Stimulated activated effector memory CD8-positive, alpha-beta T cell treated with anti-CD3 and anti-CD28 coated beads, Interleukin-12 subunit alpha, Interleukin-12 subunit beta, amount 100 ng/mL, for 72 hours (primary cell): ENCODE measurements at places on chromosomes 7 and 10.

DNA sequence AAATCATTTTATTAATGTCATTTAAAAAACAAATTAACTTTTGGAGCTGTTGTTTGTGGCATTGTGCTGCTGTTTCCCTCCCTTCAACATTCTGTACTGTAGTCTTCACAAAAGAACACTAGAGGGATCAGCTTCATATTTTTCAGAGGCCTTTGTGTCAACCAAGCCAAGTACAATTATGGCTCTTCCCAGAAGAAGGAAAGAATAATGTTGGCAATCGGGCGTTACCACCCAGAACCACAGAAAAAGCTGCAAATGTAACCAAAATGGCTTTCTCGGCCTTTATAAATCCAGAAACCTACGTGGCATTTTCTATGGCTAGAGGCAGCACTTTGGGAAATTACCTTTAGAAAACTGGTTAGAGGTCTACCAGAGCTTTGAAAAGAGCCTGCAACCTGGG, 98.8 kb upstream of the COL1A2 start:
- DNase-seq = no peak

DNA sequence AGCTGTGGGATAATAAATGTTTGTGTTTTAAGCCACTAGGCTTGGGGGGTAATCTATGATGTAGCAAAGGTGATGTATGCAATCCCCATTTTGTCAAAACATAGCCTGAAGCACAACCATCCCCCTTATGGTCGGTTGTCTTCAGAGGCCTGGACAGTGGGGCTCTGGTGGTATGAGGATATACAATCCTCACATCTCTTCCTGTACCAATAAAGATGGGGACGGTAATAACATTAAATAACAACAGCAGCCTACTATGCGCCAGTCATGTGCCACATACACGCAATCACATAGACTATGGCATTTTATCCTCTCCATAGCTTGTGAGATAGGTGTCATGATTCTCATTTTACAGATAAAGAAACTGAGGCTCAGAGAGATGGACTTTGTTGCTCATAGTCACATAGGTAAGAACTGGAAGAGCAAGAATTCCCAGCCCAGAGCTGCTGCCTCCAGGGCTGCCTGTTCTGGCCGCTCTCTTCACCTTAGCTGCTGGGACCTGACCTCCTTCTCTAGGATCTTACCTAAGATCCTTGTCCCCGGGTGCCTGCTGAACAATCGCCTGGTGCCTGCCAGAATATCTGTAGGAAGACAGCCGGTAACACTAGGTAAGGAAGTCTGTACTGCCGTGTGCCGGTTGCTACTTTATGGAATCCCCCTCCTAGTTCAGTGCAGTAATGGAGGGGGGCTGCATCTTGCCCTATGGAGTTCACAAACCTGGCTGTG, 108.6 kb downstream of the ARHGAP22 start:
- no peak for DNase-seq

DNA sequence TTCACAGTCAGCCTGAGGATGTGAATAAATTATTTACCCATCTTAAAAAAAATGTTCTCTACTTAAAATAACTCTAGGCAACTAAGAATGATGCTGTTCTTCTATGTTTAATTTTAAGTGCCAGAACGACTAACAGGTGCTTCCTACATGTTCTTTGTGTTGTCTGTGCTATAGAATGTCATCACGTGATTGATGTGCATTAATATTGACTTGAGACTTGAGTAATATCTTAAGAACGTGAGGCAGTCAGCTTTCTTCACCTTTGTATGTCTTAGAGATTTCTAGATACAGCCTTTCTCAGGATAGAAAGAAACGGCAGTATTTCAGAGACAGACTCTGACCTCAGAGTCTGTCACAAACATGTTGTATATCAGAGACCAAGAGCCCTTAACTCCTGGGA, 274.6 kb downstream of the KCND2 start:
- DNase-seq = no peak

DNA sequence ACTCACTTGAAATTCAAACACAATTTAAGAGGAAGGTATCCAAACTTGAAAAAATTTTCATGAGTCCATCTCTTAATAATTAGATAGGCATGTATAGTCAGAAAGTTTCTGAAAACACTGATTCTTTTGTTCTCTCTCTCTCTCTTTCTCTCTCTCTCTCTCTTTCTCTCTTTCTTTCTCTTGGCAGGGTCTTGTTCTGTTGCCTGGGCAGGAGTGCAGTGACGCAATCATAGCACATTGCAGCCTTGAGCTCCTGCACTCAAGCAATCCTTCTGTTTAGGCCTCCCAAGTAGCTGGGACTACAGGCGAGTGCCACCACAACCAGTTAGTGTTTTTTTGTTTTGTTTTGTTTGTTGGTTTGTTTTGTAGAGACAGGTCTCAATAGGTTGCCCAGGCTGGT, 59.3 kb downstream of the PRTFDC1 start:
- DNase-seq = no peak

DNA sequence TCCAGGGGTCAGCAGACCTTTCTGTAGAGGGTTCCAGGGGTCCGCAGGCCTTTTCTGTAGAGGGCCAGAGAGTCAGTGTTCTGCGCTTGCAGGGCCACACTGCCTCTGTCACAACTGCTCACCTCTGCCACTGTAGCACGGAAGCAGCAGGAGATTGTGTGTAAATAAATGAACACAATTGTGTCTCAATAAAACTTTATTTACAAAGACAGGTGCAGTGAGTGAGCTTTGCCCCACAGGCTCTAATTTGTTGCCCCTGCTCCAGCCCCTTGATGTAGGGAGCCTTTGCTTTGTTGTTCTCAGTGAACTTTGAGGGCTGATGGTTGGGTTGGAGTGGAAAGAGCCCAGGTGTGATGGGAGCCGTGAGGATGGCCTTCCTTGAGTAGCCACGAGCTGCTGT, 67.8 kb downstream of the MGMT start:
- DNase-seq = no peak

DNA sequence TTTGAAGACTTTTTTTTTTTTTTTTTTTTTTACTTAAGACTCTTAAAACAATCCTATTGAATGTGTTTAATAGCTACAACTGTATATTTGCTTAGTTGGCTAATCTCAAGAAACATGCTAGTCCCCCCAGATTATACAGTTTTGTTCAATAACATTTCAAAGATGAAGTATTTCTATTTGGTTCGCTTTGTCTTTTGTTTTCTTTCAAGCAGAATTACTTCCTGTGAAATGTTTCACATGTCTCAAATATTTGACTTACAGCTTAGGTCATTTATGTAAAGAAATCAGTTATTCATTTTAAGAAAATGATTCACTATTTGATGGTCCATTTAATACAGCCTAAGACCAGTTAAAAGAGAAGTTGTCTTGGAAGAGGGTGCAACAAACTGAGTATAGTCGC, 12.8 kb upstream of the LAMB1 start:
- no peak for DNase-seq

- no peak for DNase-seq
Observed at GRCh38 chr7:18257711-18258110, 230.1 kb upstream of the PRPS1L1 start.

GRCh38 chr10:26938578-26938977, 77.8 kb upstream of the ABI1 start:
- no peak for DNase-seq

DNA sequence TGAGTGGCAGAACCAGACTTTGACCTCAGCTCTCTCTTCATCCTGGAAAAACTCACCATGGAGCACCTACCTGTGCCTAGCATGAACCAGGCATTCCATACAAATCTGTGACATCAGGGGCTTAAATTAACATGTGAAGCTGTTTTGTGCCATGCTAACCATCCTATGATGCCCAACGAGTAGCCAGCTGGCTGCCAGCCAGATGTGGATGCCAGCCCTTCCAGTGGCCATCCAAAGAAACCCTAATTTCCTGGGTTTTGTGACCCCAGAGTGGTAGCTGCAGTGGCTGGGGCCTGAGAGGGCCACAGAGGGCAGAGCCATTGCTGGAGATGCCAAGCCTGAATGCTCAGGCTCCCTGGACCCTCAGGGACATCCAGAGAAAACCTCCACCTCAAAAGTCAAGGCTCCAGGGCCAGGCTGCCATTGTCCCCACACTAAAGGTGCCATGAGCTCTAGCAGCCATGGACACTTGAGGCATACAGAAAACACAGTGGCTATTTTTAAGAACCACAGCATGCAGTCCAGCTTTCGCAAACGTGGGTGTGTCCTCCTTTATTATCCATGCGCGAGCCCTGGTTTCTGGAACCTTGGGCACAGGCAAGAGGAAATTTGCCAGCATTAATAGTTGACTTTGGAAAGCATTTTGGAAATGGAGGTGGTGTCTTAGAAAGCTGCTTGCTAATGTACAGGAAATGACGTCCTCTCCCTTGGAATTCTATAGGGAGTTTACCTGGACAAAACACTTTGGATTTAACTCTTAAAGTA, 6.0 kb downstream of the CPXM2 start:
- no peak for DNase-seq

DNA sequence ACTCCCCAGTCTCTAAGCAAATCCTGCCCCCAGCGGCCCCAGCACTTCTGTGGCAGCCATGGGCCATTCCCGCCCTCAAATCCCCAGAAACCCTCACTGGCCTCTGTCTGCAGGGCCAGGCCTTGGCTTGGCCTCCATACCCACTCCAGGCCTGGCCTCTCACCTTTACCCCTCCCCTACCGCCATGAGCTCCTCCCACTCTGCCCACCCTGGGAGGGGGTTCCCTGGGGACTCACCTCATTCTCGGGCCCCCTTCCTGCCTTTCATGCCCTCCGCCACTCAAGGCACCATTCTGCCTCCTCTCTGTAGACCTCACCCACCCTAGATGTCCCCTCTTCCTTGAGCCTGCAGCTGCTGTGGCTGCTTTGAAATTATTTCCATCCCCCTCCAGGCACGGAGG, 41.0 kb downstream of the PRF1 start:
- no peak for DNase-seq

DNA sequence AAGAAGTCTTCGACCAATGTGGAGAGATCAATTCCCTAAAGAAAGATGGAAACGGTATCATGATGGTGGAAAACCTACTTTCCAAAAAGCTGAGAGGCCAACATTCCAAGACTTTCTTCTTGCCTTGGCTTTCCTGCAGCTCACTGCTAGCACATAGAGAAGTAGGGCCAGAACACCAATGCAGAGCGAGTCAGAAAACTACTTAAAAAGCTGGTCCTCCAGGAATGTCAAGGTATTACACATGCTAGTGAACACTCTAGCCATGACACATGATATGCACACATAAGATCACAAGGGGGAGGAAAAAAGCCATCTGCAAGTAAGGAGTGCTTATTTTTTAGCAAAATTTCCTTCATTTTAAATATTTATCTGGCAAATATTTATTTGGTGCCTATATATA, 22.7 kb downstream of the GPAM start:
- DNase-seq = no peak

- no peak for DNase-seq
Observed at GRCh38 chr7:68381731-68382130, 1216.5 kb upstream of the AUTS2 start.

GRCh38 chr10:88526501-88527105, 56.5 kb downstream of the RNLS start:
- no peak for DNase-seq

GRCh38 chr7:116075351-116076145, 45.0 kb upstream of the TFEC start:
- no peak for DNase-seq

GRCh38 chr10:65294329-65294728, 1631.5 kb upstream of the LRRTM3 start:
- DNase-seq = no peak

DNA sequence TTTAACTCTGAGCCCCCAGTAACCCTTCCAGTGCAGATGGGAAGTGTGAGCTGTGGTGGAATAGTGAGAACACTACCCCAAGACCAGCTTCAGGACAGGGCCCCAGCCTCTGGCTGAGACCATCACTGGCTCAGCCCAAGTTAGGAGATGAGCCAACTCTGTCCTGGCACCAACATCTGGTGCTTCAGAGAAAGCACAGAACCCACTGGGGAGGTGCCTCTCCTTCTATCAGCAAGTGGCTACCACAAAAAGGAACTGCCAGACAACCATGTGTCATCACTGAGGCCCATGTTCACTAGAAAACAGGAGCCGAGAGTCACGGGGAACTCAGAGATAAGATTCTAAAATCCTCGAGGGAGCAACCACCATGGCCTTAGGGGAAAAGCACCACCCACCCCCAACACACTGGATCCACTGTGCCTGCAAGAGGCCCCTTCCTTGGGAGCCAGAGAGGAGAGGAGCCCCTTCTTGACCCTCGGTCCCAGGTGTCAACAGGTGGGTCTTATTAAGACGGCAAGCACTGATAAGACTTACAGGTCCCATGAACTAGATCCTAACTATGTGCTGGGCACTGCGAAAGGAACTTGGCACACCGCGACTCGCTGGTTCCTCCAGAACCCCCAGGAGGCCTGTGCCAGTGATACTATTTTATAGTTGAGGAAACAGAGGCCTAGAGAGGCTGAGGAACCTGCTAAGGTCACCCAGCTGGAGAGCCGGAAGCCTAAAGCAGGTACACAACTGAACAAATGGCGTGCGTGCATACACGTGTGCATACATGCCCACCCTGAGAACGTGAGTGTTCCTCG, 102.7 kb downstream of the FAM53B start:
- peak; percentile 69 for DNase-seq

GRCh38 chr10:104117839-104118323, 4.1 kb upstream of the SFR1 start:
- no peak for DNase-seq

- DNase-seq = no peak
Observed at GRCh38 chr7:42144604-42145003, 92.4 kb downstream of the GLI3 start.

DNA sequence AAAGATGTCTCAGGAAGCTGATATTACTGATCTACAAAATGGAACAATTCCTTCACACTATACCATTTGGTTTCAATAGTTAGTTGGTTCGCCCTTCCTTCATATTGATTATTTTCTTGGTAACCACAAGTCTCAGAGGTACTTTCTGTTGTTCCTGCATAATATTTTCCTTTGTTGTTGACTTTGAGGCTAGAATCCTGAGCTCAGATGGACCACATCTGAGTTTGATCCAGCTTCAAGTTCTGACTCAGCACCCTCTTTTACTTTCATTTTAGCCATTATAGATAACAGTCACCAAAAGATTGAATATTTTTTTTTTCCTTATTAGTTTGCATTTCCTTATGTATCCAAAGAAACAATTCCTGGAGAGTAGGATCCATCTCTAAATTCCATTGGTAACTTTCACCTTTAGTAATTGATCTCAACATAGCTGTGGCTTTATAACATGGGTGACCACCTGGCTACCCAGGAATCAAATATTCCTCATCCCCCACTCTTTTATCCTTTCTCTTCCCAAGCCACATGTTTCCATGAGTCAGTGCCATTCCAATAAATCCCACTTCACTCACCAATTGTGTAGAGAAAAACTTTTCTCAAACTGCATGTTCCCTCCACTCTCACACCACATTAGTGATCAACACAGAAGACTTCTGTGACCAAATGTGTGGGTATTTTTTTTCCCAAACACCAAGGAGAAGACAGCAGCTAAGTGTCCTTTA, 9.7 kb upstream of the ABCA13 start:
- DNase-seq = no peak
